Muscle of leg (tissue), 16 donors: ENCODE measurements at places on chromosomes 16 and 17. TPM values are rescaled to one million over a fixed set of nuclear protein-coding genes. Genes with fewer than 3 reads are reported as not detected.
A peak's percentile ranks its signal among the peaks of the same experiment; 100 is the strongest.

MIEF2 gene
- 12.2 TPM for polyA plus RNA-seq

KRT28 gene
- polyA plus RNA-seq, result not detected

HOXB4 gene
- 1.5 TPM for polyA plus RNA-seq

HOXB2 gene
- 12.9 TPM for polyA plus RNA-seq

GRCh38 chr17:10270258-10270657, 71.9 kb upstream of the GAS7 start:
- DNase-seq, result no peak
- H3K27ac ChIP-seq, result no peak overlapping the region
- peaks cover 2% of the 10 kb centered on the region for H3K27me3 ChIP-seq
- H3K36me3 ChIP-seq, result no peaks in the 10 kb centered on the region

DNA sequence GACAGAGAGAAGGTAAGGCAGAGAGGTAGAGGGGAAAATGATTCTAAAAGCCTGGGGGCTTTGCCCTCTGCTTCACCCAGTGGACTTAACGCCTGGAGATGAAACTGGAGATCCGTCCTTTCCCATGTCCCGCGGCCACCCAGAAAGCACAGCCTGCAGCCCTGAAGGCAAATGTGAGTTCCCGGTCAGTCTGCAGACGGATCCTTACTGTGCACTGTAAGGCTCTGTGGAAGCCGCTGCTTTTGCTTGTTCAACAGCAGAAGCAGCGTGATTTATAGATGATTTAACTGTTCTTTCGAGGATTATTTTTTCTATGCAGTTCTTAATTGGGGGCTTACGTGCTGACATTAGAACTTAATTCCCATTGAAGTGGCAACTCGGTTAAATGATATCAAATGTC, 290.4 kb downstream of the FOXL1 start:
- H3K4me3 ChIP-seq, result no peak overlapping the region
- H3K4me1 ChIP-seq, result peaks cover 67% of the 10 kb centered on the region
- no peaks in the 10 kb centered on the region for H3K36me3 ChIP-seq
- peaks cover 29% of the 10 kb centered on the region for H3K27me3 ChIP-seq

DNA sequence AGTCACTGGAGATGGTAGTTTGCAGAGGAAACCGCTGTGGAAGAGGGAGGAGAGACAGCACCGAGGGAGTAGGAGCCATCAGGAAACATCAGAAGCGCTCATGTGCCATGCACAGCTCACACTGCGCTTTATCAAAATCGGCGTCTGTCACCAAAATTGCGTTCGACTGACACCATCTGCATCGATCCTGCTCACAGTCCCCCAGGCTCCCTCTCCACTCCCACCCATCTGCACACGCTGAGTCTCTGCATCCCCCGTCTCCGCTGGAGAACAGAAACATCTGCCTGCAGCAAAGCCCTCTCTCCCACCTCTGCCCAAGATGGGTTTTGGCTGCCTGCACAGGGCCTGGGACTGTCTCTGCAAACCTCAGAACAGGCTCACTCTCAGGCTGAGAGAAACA, 187.5 kb upstream of the RPL38 start:
- H3K27me3 ChIP-seq, result peaks cover 16% of the 10 kb centered on the region
- H3K4me3 ChIP-seq, result no peak overlapping the region
- DNase-seq, result no peak
- peaks cover 4% of the 10 kb centered on the region for H3K4me1 ChIP-seq
- H3K27ac ChIP-seq, result no peak overlapping the region
- no peaks in the 10 kb centered on the region for H3K36me3 ChIP-seq

DNA sequence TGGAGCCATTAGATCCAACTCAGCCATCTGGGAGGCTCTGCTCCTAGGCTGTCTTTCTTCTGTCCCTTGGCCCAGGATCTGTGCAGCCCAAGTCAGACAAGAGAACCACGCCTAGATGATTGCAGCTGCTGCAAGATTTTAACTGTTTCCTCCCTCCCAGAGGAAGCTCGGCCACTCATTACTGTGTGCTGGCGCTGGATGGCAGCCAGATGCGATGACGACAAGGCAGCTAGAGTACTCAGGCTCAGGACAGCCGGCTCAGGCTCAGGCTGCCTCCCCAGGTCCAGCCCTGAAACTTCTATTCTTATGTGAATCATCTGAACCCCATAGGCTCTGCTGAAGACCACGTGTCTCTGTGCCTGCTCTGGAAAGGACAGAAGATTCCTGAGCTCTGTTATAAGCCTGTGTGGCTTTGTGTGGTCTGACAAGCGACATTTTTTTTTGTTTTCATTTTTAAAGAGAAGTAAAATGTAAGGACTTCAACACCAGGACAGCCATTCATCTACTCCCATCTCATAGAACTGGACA, 32.1 kb upstream of the FBXW10B start:
- DNase-seq, result peak; percentile 99
- peaks cover 43% of the 10 kb centered on the region for H3K4me1 ChIP-seq
- peak overlapping the region; percentile 56 for H3K4me3 ChIP-seq
- peak overlapping the region; percentile 90 for H3K27ac ChIP-seq
- peaks cover 5% of the 10 kb centered on the region for H3K36me3 ChIP-seq

GRCh38 chr16:89670496-89671431, 13.1 kb downstream of the SPATA33 start:
- H3K4me1 ChIP-seq, result no peaks in the 10 kb centered on the region
- H3K36me3 ChIP-seq, result no peaks in the 10 kb centered on the region
- H3K27ac ChIP-seq, result no peak overlapping the region
- DNase-seq, result no peak
- no peak overlapping the region for H3K4me3 ChIP-seq

GRCh38 chr17:8820311-8821010, 21.3 kb upstream of the MFSD6L start:
- H3K4me1 ChIP-seq, result peaks cover 2% of the 10 kb centered on the region
- no peak overlapping the region for H3K27ac ChIP-seq
- peaks cover 4% of the 10 kb centered on the region for H3K27me3 ChIP-seq
- DNase-seq, result no peak
- no peak overlapping the region for H3K4me3 ChIP-seq
- H3K36me3 ChIP-seq, result no peaks in the 10 kb centered on the region

DNA sequence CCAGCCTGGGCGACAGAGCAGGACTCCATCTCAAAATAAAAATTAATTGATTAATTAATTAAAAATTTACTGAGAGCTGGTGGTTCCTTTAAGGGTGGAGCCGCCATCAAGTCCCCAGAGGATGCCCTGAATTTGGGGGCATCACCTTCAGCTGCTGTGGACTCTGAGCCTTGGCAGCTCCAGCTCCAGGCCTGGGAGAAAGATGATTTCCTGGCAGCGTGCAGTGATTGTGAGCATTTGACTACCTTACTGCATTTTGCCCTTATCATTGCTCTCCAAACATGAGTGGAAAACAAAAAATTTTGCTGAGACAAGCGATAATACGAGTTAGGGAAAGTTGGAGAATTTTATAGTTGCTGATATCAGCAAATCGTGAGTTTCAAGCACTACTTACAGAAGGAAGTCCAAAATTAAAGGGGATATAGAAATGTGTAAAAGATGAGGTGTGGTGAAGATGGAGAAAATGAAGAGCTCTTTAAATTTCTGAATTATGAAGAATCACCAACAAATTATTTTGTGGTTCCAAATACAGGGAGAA, 2.6 kb upstream of the ITGAD start:
- no peak overlapping the region for H3K27ac ChIP-seq
- peaks cover 2% of the 10 kb centered on the region for H3K27me3 ChIP-seq
- no peak for DNase-seq
- no peaks in the 10 kb centered on the region for H3K4me1 ChIP-seq
- H3K36me3 ChIP-seq, result no peaks in the 10 kb centered on the region

- H3K4me3 ChIP-seq, result peak overlapping the region; percentile 78
- H3K27me3 ChIP-seq, result no peaks in the 10 kb centered on the region
- H3K4me1 ChIP-seq, result peaks cover 3% of the 10 kb centered on the region
- peak overlapping the region; percentile 93 for H3K27ac ChIP-seq
Measured at GRCh38 chr17:48831549-48831883, 681 bp downstream of the CALCOCO2 start.

DNA sequence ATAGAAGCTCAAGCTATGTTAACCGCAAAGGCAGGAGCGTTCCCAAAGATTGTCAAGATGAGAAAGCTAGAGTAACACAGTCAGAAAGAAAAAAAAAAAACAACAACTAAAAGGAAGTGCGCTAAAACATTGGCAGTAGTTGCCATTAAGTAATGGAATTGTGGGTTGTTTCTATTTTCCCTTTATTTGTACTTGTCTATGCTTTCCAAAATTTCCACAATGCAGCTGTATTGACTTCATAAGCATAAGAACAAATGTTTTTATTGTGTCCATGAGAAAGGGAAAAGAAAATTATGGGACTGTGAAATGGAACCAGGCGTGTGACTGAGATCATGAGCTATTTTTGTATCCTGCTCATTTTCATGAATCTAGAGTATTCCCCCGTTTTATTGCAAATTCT, 153.4 kb downstream of the TMEM114 start:
- peak overlapping the region; percentile 75 for H3K27ac ChIP-seq
- DNase-seq, result peak; percentile 95
- H3K4me1 ChIP-seq, result no peaks in the 10 kb centered on the region
- no peaks in the 10 kb centered on the region for H3K27me3 ChIP-seq

GRCh38 chr16:76661691-76662235, 384.6 kb downstream of the CNTNAP4 start:
- H3K27me3 ChIP-seq, result no peaks in the 10 kb centered on the region
- H3K4me3 ChIP-seq, result no peak overlapping the region
- H3K36me3 ChIP-seq, result no peaks in the 10 kb centered on the region
- H3K4me1 ChIP-seq, result peaks cover 3% of the 10 kb centered on the region

DNA sequence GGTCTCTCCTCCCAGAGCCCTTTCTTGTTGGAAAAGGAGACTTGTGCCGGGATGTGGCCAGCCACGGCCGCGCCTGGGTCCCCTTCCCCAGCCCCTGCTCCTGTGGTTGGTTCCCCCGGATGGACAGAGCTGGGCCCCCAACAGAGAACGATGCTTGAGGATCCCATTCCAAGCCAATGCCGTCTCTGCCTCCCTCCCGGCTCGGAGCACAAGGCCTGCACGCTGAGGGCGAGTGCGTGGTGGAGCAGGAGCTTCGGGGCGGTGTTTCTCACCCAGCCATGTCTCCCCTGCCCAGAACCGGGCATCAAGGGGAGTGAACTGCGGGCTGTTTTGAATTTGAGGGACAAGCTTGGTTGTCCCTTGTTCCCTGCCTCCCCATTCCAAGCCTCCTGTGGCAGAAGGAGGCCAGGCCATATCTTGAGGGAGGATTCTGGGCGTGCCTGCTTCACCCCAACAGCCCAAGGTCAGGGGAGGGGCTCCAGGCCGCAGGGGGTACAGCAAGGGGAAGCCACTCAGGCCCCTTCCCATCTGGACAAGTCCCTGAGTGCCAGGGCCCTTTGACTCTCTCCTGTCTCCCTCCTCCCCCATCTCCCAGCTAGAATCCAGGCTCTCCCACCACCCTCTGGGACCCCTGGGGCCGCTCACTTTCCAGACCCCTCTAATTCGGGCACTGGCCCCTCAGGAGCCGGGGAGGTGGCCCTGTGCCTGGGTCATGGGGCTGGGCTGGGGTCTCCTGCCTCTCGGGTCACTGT, 43.6 kb downstream of the SOCS3 start:
- DNase-seq, result no peak
- peak overlapping the region; percentile 95 for H3K27ac ChIP-seq
- no peak overlapping the region for H3K4me3 ChIP-seq
- H3K36me3 ChIP-seq, result no peaks in the 10 kb centered on the region

GRCh38 chr17:49993423-49994060, 1.5 kb downstream of the DLX3 start:
- peak; percentile 37 for DNase-seq
- no peak overlapping the region for H3K27ac ChIP-seq
- H3K36me3 ChIP-seq, result no peaks in the 10 kb centered on the region

GRCh38 chr17:83012868-83013778, 66.3 kb upstream of the METRNL start:
- H3K27ac ChIP-seq, result no peak overlapping the region
- no peaks in the 10 kb centered on the region for H3K36me3 ChIP-seq
- H3K4me1 ChIP-seq, result peaks cover 8% of the 10 kb centered on the region
- H3K27me3 ChIP-seq, result no peaks in the 10 kb centered on the region
- H3K4me3 ChIP-seq, result no peak overlapping the region

DNA sequence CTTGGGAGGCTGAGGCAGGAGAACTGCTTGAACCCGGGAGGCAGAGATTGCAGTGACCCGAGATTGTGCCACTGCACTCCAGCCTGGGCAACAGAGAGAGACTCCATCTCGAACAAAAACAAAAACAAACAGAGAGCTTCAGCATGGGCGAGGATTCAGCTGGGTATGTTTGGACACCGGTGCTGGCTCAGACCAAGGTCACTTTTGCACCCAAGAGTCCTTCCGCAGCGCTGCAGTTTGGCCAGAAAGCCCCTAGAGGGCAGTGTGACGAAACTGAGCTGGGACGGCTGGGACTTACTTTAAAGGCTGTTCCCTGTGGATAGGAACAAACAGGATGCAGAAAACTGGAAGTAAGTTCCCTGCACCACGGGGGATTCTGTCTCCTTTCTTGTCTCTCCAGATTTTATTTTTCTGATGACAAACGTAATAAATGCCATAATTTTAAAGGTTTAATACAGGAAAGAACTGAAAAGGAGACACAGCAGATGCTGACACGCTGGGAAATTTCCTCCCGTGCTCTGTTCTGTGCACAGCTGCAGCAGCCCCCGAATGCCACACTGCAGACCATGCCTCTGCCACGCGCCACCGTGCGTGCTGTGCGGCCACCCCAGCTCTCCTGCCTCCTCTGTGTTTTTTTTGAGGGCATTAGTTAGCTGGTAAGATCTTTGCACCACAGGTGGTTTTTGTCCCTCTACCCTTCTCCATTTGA, 25.2 kb upstream of the USP36 start:
- H3K27me3 ChIP-seq, result no peaks in the 10 kb centered on the region
- no peak overlapping the region for H3K27ac ChIP-seq
- no peak overlapping the region for H3K4me3 ChIP-seq
- H3K4me1 ChIP-seq, result peaks cover 6% of the 10 kb centered on the region
- H3K36me3 ChIP-seq, result peaks cover 52% of the 10 kb centered on the region

DNA sequence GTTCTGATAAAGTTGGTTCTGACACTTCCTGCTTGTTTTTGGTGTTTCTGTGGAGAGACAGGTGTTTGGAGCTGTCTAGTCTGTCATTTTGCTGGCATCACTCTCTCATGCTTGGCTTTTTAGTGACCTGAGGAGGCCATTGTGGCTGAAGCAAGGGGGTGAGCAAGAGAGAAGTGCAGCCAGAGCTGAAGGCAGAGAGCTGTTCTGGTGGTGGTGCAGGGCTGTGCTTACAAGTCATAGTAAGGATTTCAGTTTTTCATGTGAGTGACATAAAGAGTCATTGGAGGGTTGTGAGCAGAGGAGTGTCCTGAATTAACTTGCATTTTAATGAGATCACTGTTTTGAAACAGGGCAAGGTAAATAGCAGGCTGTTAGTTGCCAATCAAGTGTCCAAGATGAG, 97.5 kb downstream of the CHD9 start:
- no peak for DNase-seq
- peaks cover 11% of the 10 kb centered on the region for H3K36me3 ChIP-seq
- no peaks in the 10 kb centered on the region for H3K4me1 ChIP-seq
- H3K27ac ChIP-seq, result no peak overlapping the region
- H3K4me3 ChIP-seq, result no peak overlapping the region

- no peak overlapping the region for H3K4me3 ChIP-seq
- DNase-seq, result no peak
- H3K27me3 ChIP-seq, result no peaks in the 10 kb centered on the region
- H3K27ac ChIP-seq, result no peak overlapping the region
- no peaks in the 10 kb centered on the region for H3K4me1 ChIP-seq
Measured at GRCh38 chr17:22286337-22287041, 594.2 kb downstream of the KCNJ18 start.
